Mesothelial cell of epicardium (in vitro differentiated cells): ENCODE measurements at places on chromosomes 2 and 18.
A peak's percentile ranks its signal among the peaks of the same experiment; 100 is the strongest.

DNA sequence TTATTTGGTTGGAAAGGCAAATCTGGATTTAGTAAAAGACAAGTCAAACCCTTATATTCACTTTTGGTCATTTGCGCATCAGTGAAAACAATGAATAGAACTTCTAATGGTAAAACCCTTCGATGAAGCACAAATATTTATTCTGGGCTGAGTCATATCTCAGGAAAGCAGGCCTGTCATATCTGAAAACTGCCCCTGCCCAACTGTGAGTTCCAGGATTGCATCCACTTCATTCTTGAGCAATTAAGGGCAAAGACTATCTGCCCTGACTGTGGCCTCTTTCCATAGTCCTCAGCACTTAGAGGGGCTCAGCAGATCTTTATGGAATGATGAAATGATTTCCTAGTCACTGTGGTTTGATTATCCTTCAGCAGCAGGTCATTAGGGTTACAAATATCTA, 795.2 kb upstream of the ID2 start:
- DNase-seq: no peak

DNA sequence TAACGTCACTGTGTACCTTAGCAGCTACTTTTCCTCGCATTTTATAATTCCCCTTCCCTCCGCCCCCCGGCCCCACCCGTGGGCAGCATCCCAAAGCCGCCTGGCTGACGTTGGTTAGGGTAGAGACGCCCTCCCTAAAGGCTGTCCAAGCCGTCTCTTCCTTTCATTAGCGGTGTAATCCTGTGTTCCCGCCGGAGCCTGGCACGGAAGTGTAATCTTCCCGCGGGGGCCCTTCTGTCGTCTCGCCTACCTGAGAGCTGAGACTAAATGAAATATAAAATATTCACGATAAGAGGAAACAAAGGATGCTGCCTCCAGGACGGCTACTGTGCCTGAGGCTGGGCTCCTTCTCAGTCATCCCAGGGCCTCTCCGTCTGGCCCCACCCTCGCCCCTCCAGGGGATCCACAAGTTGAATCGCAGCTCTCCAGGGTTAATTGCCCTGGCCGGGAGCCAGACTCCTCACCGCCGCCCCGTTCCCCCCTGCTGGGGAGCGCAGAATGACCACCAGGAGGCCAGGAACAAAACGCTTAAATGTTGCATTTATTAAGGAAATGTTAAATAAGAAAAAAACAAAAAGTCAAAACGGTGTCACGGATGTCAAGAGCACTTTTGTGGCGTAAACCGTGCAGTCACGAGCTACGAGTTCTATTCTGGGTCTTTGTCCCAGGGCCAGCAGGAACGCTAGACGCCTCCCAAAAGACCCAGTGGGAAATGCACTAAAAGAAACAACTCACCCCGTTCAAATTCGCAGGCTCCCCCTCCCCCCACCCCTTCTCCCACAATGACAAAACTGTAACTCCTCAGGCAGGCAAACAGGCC, 1.5 kb downstream of the RPRM start:
- peak; percentile 64 for DNase-seq

- DNase-seq: no peak
Observed at GRCh38 chr2:70160545-70160944, 30.3 kb downstream of the C2orf42 start.

GRCh38 chr18:30748541-30748940, 294.0 kb downstream of the DSC3 start:
- DNase-seq: no peak

GRCh38 chr2:24382363-24383073, 22.2 kb upstream of the ITSN2 start:
- no peak for DNase-seq

DNA sequence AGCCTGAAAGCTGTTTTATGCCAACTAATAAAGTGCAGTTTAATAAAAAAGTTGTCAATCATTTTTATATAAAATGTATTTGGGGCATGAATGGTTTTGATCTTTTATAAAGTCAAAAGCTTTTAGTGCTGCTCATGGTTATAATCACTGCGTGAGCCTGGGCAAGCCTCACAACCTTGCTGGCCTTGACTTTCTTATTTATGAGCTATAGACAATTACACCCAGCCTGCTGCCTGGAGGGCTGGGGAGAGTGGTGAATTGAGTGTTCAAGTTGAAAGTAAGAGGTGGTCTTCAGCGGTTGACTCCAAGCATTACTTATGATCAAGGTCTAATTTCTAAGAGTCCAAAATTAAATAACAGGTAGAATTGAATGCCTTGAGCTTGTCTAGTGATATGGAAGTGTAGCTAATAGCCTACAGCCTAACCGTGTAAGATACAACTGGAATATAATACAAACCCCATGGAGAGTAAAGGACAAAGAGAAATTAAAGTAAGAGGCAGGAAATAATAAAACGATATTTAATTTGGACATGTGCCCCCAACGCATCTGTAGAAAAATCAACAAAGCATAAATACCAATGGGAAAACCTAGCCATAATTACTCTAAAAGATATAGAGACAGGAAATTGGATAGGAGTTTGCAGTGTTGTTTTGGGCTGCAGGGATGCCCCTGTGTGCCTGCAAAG, 106.0 kb upstream of the CYP1B1 start:
- no peak for DNase-seq

DNA sequence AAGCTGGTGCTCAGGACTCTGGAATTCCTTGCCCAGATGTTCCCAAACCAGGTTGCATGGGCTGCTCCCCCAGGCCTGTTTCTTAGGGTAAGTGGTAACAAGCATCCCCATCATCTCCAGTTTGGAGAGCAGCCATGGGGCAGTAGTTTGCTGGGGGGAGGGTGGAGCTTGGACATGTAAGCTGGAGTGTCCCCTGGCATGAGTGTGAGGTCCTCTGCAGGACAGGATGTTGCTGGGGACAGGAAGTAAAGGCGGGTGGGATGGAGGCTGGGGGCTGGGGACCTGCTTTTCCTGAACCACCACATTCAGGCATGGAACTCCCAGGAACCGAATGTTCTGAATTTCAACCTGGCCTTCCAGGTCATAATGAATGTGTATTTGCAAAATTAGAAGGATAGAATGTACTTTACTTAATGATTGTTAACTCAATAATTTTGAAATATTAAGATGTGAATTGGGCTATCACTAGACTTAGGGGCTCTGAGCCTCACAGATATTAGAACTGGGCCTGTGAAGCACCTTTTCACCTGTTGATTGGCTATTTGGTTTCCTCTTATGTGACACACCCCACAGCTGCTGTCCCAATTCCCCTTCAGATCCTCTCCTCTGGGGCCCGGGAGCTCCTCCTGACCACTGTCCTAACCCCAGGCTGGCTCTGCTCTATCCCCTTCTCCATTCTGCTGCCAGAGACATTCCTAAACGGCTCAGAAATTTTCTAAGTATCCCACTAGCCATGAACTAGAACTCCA, 66.4 kb upstream of the EPAS1 start:
- DNase-seq: no peak

- no peak for DNase-seq
Observed at GRCh38 chr2:127810156-127810618, 784 bp downstream of the WDR33 start.

DNA sequence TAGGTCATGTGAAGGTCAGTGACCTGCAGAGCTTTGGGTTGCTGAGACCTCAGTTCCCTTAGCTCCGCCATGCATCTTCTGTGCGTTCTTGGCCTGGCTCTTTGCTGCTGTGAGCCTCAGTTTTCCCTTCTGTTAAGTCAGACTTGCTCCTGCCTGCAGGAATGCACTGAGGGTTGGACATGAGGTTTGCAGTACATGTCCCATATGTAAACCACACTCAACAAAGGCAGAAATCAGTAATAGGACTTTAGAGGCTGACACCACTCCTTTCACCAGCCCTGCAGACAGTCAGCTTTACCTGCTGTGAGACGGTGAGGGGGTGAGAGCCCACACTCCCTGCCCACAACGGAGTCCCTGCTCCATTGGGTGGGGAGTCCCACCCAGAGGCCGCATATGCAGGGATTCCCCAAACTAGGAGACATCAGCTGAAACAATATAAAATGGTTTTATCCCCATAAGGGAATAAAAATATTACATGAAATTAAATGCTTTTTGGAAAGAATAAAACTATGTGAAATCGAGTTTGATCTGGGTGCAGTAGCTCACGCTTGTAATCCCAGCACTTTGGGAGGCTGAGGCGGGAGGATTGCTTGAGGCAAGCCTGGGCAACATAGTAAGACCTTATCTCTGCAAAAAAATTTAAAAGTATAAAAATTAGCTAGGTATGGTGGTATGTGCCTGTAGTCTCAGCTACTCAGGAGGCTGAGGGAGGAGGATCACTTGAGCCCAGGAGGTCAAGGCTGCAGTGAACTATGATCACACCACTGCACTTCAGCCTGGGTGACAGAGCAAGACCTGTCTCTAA, 55.1 kb downstream of the MYO7B start:
- DNase-seq: no peak

DNA sequence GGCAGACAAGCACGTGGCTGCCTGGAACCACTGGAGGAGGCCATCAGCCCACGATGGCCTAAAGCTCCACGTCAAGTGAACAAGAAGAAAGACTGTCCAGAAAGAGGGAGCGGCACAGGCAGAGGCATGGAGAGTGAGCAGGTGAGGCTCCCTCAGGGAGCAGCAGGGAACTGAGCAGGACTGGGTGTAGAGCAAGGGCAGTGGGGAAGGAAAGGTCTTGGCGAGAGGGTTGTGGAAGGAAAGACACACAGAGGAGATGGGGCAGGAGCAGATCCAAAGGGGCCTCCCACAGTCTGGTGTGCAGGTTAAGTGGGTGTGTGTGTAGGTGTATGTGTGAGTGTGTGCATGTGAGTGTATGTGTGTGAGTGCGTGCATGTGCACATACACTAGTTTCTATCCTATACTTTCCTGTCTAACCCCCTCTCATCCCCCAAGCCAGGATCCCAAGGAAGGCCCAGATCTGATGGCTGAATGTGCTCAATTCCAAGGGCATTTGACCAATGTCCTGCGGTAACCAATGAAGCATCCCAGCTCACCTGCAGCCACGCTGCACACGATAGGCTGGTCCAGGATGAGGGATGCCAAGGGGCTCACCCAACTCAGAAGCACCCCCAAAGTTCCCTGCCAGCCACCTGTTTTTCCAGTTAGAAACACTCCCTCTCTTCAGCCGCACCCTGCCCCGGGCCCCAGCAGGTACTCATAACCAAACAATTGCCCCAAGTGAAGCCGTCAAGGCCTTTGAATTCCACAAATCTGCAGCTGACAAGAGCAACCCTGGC, 262.5 kb upstream of the RAB6C start:
- no peak for DNase-seq

DNA sequence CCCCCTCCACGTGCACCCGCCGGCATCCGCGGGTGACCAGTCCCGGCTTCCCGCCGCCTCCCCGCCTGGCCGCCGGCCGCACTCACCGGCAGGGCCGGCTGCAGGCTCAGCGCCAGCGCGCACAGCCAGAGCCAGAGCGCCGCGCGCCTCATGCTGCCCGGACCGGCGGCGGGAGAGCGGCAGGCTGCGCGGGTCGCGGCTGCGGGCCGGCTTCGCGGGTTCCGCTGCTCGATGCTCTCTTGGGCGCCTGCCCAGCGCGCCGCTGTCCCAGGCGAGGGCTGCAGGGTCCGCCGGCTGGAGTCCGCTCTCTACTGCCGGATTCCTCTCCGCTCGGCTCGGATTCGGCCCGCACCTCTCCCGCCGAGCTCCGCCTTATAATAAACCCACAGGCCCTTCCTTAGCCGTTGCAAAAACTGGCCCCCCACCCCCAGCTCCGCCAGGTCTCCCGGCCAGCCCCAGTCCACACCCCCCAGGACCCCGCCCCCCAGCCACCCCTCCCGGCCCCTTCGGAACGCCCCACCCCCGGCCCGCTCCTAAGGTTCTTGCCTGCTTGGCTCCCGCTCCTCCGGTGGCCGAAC, at the start of gene SDC1:
SDC1 (minus strand) TSS at position 415 of the 578 bp plus-strand sequence; CDS start at position 152, 263 bp downstream.
- peak; percentile 72 for DNase-seq

GRCh38 chr2:163493359-163494298, 242.2 kb downstream of the FIGN start:
- no peak for DNase-seq

DNA sequence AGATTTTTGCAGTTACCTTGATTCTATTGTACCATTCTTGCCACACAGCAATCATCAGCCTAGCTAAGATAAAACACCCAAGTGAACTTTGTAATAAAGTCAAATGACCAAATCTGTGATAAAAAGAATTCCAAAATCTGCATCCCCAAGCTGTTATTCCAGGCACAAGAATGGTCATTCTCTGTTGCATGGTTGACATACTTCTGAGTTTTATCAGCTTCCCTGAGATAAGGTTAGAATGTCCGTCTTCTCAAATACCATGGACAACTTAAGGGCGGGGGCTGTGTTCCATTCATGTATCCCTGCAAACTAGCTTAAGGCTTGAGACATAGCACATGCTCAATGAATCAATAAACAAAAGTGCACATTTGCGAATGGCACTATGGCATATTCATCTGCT, 8.1 kb upstream of the BMP10 start:
- no peak for DNase-seq

GRCh38 chr18:70461323-70462077, 172.7 kb downstream of the SOCS6 start:
- no peak for DNase-seq

DNA sequence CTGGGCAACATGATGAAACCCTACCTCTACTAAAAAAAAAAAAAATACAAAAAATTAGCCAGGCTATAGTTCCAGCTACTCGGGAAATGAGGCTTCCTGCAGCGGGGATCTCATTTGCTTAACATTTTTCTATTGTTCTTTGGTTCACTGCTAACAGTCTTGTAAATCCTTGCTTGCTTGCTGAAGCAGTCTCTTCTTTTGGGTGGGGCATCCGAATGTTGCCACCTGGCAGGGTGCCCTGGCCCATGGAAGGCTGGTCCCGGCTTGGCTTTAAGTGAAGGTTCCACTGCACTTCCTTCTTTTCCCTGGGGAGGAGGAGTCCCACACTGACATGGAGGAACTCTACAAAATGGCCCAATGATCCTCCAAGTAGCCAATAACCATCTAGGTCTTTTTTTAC, 6.0 kb upstream of the ANKRD29 start:
- DNase-seq: no peak

DNA sequence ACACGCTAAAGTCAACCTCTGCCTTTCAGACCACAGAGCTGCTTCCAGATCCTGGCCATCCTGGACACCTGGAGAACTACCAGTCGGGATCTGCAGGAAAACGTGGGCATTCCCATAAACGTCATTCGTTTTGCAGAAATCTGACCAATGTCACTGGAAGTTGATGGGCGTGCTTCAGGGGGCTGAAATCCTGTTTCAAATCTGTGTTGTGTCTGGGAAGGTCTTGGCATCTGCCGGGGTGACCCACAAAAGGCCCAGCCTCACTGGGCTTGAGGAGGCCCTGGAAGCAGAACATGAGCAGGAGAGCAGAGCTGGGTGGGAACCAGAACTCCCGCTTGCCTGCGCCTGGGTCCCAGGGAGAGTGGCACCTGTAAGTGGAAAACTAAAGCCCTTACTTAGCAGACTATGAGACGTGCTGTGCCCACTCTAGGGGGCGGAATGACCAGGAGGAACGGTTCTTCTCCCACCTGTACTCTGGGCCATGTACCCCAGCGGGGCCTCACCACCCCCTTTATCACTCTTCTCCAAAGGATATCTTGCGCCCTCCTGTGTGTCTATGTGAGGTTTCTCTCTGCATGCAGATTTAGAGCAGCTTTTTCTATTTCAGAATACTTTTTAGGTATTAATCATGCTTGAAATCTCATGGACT, 200.9 kb downstream of the FAM210A start:
- no peak for DNase-seq
